Activated CD4-positive, alpha-beta T cell treated with anti-CD3 and anti-CD28 coated beads, Interleukin-2, amount 50 U/mL, for 4 hours (primary cell): ENCODE measurements at places on chromosomes 2 and 18.

- DNase-seq = no peak
These were observed 39.9 kb downstream of the PRKCE start for GRCh38 chr2:45691171-45691999.

- DNase-seq = no peak
These were observed 19.2 kb downstream of the DAW1 start for GRCh38 chr2:227890495-227891079.

DNA sequence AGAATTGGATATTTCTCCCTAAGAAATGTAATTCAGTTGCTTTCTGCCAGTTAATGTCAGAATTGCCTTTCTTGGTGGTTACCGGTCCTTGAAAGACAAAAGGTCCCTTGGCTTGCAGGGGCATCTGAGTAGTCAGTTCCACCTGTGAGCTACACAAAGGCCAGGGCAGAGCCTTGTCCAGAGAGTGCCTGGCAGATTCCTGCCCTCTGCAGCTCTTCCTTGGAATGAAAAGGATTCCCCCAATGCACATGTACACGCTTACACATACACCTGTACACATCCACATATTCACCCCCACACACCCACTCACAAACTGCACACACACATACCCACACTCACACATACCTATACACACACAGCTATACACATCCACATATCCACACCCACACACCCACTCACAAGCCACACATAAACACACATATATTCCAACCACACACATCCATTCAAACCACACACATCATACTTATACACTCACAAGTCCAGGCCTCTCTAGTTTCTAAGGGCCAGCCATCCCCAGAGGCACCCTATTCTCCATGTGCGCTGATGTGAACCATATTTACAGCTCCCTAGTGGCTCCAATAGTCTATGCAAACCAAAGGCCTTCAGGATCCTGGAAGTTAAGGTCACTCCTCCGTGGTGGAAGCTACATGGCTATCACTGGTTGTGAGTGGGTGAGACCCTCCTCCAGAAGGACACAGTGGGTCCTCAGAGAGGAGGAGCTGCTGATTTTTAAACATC lies 9.6 kb downstream of the CYRIA start:
- DNase-seq = no peak

- DNase-seq = no peak
These were observed 24.1 kb upstream of the NMUR1 start for GRCh38 chr2:231554327-231554726.
